ENCODE measurements at places on chromosomes 13 and 19.

- DNase-seq: peak; percentile 96
Observed at GRCh38 chr19:36687214-36688056, at the start of gene ZNF567. ZNF567 (plus strand) TSS chr19:36687612; CDS start chr19:36694868, 7,256 bp downstream.

DNA sequence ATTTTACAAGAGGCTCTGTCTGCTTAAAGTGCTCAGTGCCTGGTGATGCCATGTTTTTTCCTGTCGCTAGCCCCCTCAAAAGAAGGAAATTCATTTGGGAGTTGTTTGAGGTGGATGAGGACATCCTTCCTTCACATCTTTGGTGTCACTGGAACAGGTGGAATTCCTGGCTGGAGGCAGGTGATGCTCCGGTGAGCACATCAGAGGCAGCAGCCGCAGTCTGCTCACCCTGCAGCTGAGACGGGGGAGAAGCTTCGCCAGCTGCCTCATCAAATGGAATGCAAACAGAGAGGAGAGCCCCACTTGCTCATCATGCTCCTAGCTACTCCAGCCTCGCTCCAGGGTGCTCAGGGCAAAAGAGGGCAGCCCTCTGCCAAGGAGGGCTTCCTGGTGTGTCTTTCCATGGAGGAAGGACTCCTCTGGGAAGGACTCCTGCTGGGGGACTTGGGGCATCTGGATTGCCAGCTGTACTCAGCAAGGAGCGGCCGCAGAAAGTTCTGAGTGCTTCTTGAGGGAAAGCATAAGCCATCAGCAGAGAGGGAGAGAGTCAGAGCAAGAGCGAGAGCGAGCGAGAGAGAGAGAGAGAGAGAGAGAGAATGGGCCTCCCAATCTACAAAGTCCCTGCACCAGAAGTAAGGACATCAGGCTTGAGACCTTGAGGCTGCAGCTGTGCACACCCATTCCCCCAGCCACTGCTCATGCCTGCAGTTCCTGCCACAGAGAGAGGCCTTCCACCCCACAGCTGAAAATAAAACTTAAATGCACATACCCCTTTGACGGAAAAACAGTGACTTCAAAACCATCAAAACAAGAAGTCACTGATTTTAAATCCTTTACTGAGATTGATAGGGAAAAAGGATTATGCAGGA, 74.3 kb upstream of the UBL3 start:
- no peak for DNase-seq

GRCh38 chr13:58953638-58954037, 1210.1 kb downstream of the DIAPH3 start:
- DNase-seq: no peak

- no peak for DNase-seq
Observed at GRCh38 chr13:30453727-30454126, 12.0 kb downstream of the HMGB1 start.

GRCh38 chr13:111493468-111493867, 173.0 kb downstream of the TEX29 start:
- DNase-seq: no peak

DNA sequence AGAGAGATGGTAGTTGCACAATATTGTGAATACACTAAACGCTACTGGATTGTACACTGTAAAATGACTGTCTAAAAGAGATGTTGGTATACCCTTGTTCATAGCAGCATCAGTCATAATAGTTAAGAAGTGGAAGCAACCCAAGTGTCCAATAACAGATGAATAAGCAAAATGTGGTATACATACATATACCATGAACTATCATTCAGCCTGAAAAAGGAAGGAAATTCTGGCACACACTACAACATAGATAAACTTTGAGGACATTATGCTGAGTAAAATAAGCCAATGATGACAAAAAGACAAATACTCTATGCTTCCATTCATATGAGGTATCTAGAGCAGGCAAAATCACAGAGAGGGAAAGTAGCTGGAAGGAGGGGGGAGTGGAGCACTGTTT, 16.0 kb downstream of the DZIP1 start:
- no peak for DNase-seq

GRCh38 chr19:29662604-29663404, 2.5 kb upstream of the PLEKHF1 start:
- peak; percentile 75 for DNase-seq

DNA sequence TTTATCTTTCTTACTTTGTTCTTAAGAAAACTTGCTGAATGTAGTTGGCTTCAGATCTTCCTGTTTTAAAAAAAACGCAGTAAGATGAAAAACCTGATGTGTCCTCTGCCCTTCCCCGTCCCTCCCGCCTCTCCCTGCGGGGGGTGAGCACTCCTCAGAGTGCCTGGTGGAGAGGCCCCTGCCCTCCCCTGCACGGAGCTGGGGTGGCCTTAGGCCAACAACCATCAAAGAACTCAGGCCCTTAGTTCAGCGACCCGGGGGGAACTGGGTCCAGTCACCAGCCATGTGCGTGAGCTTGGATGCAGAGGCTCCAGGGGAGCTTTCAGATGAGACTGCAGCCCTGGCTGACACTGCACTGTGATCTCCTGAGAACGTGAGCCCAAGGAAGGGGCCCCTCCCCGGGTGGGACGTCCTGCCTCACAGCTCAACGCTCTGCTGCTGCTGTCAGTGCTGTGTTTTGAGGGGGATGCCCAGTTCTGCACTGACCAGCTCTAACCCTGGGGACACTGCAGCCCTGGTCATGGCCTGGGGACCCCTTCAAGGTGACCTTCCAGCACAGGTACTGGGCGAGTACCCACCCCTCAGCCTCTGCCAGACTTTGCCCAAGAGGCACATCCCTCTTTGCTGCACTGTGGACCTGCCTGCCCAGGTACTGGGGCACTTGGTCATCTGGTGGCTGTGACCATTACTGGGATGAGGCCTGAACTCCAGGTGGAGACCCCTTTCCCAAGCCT, 42.7 kb downstream of the ANKRD10 start:
- no peak for DNase-seq

DNA sequence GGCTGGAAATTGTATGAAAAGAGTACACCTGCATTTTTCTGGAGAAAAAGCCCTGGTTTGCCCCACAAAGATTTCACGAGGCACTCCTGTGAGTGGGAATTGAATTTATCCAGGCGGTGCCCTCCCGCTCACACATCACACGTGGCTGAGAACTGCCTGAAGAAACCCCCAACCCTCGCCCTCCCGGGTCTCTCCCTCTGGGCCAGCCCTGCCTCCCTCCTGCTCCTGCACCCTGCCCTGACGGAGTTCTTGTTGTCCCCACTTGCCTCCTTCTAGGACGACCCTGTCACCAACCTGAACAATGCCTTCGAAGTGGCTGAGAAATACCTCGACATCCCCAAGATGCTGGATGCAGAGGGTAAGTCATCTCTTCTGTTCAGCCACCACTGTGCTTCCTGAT, 35.2 kb downstream of the CAPN12 start:
- no peak for DNase-seq

GRCh38 chr19:1776606-1777147, 23.4 kb downstream of the ONECUT3 start:
- DNase-seq: no peak

DNA sequence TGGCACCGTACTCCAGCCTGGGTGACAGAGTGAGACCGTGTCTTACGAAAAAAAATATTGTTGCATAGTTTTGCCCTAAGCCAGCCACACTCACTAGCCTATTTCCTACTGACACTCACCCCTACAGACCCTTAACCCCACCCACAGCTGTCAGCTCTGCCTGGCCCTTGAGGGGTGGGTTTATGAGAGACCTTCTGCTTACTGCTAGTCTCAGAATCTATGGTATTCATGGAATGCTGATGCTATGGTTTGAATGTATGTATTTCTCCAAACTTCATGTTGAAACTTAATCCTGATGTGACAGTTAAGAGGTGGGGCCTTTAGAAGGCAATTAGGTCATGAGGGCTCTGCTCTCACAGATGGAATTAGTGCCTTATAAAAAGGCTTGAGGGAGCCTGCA, 79.2 kb upstream of the LRCH1 start:
- no peak for DNase-seq

DNA sequence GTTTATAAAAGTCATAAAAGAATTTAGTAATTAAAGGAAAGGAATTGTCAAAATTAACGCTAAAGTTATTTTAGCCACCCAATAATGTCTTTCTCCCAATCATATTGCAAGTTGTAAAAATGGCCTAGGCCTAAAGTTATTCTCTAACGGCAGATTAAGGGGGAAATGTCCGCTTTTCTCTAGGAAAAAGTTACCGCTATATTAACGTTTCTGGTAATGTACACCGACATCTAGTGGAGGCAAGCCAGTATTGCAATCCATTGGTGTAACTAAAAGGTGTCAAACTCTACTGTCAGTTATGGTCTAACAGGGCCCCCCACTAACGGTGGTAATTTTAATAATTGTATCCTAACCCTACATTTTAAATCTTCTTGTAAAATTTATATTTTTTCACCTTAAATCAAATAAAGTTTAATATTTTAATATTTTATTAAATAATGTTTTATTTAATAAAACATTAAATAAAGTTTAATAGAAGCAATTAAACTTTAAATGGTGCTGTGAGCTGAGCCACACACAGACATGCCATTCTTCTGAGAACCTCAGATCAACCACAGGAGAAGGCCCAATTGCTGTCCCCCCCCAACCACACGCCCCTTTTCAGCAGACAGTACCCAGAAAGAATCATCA, 35.9 kb upstream of the ZSCAN5A start:
- DNase-seq: peak; percentile 35

DNA sequence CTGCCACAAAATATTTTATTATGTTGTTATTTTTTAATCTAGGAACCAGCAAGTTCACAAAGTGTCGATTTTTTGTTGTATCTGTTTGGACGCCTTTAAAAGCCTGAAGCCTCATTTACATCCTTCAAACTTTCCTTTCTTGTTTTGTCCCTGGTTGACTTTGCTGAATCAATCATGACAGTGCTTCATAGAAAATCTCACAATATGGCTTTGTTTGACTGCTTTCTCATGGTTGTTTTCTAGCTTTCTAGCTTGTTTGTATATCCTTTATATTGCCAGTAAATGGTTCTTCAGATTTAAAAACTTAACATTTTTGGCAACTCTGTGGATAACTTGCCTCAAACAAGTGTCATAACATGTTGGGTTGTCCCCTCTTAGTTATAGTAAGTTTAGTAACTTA, 84.1 kb upstream of the ATXN8OS start:
- DNase-seq: no peak

GRCh38 chr19:14347999-14348889, 33.0 kb upstream of the ADGRE5 start:
- DNase-seq: peak; percentile 76

DNA sequence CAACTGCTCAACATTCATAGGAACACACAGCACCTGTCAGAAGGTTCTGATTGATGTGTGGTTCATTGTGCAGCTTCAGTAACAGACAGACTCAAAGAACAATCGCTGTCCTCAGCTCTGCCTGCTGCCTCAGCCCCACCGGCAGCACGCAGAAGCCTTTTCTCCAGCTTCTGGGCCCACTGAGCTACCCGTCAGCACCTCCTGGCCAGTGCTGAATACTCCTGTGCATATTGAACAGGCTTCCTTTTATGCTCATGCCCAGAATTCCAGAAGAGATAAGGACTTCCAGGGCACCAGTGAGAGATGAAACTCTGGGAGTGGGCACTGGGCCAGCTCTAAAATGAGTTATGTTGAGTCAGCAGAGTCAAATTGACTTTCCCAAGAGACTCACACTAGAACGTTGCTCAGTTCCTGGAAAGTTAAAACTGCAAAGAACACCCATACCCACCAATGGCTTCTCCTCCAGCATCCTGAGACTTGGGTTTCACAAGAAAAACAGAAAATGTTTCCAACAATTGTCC, 119.3 kb downstream of the COL4A1 start:
- DNase-seq: no peak

DNA sequence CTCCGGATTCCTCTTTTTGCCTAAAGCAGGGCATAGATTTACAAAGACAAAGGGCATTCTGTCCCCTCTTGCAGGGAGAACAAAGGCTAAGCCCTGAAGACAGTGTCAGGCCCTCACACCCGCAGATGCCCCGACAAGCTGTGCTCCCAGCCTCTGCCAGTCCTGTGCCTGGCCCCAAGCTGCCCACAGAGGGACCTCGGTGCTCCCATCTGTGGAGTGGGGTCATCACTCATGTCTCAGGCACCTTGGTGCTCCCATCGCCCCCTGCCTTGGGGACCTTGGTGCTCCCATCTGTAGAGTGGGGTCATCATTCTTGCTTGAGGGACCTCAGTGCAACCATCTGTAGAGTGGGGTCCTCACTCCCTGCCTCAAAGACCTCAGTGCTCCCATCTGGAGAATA, 24.3 kb downstream of the C13orf46 start:
- no peak for DNase-seq

DNA sequence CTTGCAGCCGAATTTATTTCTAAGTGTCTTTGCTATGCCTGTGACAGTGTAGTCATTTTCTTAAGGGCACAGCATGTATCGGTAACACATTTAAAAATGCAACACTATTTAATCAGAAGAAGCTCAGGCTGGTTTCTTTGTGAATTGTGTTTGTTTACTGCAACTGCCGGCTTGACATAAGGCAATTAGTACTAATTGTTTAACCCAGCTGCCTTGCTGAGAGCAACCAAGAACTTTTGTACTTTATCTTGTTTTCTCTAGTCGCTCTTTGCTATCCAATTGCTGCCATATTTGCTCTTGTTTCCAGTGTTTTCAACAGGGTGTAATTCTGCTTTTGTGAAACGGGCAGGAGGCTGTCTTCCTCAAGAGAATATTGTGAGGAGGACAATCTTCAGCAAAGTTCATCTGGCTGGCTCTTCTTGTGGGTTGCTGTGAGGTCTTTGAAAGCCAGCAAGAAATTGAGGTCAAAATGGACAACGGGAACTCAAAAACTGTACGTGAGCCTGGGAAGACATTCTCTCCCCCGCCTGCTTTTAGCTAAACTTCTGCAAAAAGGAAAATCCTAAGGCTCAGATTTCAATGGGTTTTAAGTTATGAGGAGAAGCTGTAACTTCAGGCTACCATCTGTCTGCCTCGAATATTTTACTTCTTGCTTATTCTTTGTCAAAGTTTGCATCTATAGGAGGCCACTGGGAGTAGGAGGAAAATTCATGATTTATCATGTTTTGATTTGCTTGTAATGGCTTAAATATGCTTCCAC, 75.8 kb upstream of the TSHZ3 start:
- no peak for DNase-seq

DNA sequence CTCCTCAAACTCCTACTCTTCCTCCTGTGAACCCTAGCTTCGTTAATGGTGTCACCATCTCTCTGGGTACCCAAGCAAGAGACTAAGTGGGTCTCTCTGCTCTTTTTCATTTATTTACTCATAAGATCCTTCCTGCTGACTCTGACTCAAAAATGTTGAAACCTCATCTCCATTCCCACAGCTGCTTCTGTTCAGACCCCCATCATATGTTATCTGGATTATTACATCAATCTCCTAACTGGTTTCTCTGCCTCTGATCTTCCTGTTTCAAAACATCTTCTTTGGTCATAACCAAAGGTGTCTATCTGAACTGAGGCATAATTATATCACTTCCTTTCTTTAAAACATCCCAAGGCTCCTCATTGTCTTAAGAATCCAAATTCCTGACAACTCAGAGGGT, 2.0 kb upstream of the MEDAG start:
- DNase-seq: no peak

All from muscle of arm (tissue), 14 donors.